ENCODE measurements at places on chromosomes 7 and 10.

- no peak for DNase-seq
Observed at GRCh38 chr10:45151467-45152214, 150.9 kb downstream of the ZNF22 start.

GRCh38 chr7:109295158-109295557 lies 725.5 kb downstream of the DNAJB9 start:
- no peak for DNase-seq

GRCh38 chr7:138257459-138258196 lies 181.4 kb downstream of the AKR1D1 start:
- DNase-seq, result no peak

GRCh38 chr7:81842361-81842760 lies 72.5 kb upstream of the HGF start:
- no peak for DNase-seq

DNA sequence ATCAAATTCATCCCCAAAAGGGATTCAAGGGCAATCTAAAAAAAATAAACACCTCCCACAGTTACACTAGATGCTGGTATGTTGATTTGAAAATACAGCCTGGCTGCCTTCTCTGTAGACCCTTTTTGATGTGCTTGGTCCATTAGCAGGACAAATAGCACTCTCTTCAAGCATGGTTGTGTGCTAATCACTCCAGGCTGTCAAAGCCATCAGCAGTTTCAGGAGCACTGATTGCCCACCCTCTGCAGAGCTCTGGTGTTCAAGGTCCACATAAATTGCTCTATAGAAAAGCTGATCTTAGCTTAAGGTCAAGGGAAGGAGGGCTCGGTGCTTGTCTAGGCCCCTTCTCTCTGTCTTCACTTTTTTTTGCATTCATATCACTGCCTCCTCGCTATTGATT lies 35.4 kb downstream of the PRR15 start:
- DNase-seq, result no peak

DNA sequence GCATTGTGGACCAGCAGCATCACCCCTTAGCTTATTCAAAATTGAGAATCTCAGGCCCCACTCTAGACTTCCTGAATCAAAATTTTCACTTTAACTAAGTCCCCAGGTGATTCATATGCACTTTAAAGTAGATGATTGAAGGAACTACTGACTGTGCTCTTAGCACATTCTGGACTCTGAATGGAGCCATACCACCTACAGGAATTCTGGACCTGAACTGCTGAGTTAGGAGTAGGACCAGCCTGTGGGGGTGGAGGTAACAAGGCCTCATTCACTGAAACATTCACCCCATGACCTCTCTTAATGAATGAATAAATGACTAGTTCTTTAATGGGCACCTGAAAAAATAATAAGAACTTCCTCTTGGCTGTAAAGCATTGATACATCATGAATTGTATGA lies 7.3 kb downstream of the PDK4 start:
- no peak for DNase-seq

DNA sequence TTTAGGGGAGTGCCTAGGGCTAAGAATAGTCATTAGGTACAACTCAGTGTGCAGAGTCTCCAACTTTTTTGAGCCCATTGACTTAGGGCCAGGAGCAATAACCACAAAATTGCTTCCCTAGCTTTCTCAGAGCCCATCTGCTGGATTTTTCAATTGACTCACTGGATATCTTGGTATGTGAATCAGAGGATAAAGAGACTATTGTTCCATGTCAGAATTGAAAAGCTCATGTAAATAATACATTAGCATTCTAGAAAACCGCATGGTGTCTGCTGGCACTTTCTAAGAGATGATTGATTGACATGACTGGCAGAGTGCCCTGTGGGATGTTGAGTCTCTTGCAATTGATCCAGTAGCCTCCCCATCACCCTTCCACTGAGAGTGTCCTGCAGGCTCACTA lies 246.2 kb downstream of the CCDC7 start:
- DNase-seq, result no peak

GRCh38 chr7:77538281-77539212 lies 1.5 kb downstream of the PTPN12 start:
- no peak for DNase-seq

DNA sequence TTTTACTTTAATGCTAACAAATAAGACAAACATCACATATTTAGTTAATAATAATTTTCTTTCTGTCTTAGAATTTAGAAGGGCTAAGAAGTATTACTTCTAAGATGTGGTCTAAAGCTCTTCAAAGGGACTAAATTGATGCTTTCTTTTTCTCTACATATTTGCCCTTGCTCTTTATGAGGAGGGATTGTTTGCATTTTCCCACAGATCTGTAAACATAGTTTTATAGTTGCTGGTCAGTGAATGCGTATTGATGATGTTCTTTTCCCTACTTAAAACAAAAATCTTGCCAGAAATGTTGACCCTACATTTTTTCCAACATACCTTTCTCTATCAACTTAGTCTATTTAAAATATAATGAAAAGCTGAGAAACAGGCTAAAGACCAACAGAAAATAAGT lies 372.4 kb upstream of the LRGUK start:
- no peak for DNase-seq

GRCh38 chr7:69129951-69130350 lies 468.3 kb upstream of the AUTS2 start:
- no peak for DNase-seq

DNA sequence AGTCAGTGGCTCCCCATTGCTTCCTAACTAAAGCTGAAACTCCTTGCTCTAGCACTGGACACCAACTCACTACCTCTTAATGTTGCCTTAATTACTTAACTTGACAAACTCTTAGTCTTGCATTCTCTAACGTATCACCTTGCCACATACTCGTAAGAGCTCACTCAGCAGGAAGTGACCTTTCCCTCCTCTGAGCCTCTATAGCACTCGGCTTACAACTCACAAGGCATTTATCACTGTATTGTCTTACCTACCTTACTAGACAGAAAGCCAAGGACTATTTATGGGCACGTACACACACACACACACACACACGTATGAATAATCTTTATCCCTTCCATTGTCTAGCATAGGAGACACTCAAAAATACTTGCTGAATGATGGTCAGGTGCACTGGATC lies 21.2 kb downstream of the CEP41 start:
- no peak for DNase-seq

DNA sequence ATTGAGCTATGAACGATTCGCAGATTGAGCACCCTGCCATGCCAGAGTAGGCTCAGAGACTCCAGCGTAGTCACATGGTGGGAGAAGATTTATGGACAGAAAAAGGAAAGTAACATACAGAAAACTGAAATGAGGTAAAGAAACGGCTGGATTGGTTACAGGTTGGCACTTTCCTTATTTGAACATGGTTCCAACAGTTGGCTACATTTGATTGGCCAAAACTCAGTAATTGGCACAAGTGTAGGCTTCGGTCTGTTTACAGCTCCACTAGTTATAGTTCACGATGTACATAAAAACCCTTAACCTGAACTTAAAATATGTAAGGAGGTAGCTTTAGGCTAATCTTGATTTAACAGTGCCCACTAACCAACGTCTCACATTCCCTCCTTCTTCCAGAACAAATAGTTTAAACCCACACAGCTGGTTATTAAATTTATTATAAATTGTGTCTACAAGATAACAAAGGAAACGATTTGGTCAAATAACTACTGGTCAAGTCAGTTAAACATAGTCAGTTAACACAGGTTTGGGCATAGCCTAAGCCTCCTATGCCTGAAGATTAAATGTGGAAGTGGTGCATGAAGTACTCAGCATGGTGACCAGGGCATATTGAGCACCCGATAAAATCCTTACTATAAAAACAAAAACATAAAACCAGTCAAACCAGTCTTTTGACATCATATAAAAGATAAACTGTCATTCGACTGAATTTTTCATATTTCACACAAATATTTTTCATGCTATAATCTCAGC lies 17.9 kb upstream of the MTERF1 start:
- no peak for DNase-seq

GRCh38 chr10:80443531-80443974 lies 10.6 kb upstream of the TSPAN14 start:
- no peak for DNase-seq

GRCh38 chr7:77460057-77460486 lies 43.9 kb upstream of the GSAP start:
- DNase-seq, result no peak

DNA sequence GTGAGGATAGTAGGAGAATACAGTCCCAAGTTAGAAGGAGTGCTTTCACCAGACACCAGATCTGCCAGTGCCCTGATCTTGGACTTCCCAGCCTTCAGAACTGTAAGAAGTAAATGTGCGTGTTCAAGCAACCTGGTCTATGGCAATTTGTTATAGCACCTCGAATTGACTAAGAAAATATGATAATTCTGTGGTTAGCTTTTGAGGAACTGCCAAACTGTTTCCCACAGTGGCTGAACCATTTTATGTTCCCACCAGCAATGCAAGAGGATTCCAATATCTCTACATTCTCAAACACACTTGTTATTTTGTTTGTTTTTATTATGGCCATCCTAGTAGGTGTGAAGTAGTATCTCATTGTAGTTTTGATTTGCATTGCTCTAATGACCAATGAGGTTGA lies 47.0 kb downstream of the RBM20 start:
- no peak for DNase-seq

GRCh38 chr10:94545391-94546048 lies at the start of gene HELLS:
Gene HELLS, plus strand, starts transcription at chr10:94545788. Its CDS starts 134 bp downstream, at chr10:94545922.
- DNase-seq, result peak; percentile 50

DNA sequence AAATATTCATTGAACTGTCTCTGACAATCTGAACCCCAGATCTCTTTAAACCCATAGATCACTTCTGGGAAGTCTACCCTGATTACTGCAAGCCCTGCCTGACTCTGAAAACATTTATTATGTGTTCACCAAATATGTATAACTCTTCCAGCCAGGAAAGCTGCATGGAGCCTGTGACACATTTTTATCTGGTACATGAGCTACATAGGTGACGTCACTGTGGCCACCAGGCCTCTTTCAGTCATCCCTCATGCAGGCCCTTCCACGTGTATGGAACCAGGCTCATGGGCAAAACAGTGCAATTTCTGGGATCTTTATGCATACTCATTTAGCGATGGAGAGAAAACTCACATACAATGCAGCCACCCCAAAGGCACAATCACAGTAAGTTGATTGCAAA lies 133.9 kb upstream of the NUPR2 start:
- DNase-seq, result no peak

DNA sequence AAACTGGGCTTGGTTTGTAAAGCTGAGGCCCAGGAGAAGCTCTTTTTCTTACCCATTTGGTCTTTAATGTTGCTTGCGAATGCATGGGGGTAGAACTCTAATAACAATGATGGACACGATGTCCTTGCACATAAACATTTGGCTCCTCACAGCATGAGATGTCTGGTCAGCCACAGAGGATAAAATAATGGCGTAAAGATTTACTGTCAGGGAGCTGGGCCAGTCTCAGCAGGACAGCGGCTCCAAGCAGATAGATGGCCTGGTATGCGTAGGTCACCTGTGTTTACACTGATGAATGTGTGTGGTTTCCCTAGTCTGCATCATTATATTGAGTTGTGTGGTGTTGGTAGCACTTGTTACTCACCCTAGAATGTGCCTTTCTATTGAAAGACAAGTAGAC lies 537.4 kb downstream of the CNTNAP2 start:
- DNase-seq, result no peak

DNA sequence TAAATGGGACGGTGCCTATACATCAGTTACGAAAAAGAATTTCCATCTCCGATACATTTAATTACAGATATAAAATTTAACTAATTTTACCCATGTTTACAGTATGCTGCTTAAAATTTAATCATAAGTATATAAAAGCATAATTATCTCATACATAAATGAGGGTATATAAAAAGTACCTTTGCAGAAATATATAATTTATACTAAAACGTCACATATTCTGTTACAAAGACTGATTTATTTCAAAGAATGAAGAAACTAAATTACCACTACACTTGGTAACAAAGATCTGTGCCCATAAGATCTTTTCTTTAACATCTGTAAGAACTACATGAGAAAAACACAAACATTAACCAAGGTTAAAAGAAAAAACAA lies 2.8 kb downstream of the DOCK4 start:
- no peak for DNase-seq

DNA sequence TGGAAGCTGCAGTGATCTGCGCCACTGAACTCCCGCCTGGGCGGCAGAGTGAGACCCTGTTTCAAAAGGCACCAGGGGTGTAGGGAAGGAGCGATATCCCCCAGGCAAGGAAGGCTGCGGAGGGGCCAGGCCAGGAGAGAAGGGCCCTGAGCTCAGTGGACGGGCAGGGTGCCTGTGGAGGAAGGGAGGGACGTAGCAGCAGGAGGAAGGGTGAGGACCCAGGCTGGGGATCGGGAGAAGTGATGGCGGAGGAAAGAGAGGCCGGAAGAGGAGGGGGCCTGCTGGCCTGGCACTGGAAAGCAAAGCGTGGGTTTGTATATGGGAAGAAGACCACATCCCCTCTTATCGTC lies 45.6 kb downstream of the ALOX5 start:
- no peak for DNase-seq

DNA sequence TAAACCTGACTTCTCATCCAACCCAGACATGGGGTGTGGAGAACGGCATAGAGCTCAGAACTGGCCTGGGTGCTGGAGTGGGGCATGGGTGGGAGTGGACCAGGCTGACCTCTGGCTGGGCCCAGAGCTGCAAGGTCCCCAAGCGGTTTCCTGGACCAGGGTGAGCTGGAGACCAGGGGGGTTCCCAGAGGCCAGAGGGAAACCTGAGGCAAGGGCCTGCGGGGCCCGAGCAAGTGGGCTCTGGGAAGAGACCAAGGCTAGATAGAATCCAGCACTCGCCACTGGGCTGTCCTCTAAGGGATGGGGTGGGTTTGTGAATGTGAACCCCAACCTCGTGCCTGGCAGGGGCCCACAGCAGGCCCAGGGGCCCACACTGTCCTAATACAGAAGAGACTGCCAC lies 39.4 kb upstream of the RET start:
- no peak for DNase-seq

DNA sequence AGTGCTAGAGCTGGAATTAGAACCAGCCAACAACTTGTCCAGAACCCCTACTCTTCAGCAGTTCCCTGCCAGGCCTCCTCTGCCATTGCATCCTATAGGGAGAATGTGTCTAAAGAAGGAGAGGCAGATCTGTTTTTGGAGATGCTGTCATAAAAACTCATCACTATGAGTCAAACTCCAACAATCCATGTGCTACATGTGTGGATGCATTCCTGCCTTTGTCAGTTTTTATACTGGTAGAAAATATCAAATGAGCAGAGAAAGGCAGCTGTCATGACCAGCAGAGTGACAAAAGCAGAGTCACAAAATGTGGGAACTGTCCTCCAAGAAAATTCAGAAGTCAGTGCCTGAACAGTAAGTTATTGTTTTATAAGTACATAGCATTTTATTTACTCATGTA lies 93.0 kb downstream of the ABLIM1 start:
- DNase-seq, result no peak

GRCh38 chr10:43035800-43036199 lies 41.1 kb upstream of the RET start:
- DNase-seq, result no peak

GRCh38 chr7:39464350-39465054 lies 101.7 kb upstream of the YAE1 start:
- no peak for DNase-seq

DNA sequence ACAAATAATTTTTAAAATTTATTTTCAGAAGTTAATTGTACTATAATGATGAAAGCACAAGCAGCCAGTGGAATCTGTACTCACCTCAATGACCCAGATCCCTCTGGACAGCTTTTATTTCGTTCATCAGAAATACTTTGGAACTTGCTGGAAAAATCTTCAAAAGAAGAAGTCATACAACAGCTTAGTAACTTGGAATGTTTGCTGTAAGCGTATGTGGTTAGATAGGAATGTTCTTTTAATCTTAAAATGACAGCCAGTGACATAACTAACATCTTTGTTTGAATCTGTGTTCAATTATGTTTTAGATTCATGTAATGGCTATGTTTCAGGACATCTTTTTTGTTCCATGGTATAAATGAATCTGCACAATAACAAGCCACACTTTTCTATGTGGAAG lies 26.8 kb downstream of the CFAP69 start:
- DNase-seq, result no peak

GRCh38 chr7:101563943-101564777 lies 64.9 kb downstream of the MYL10 start:
- DNase-seq, result no peak
